ENCODE measurements at places on chromosomes 13 and 19. TPM values are rescaled to one million over a fixed set of nuclear protein-coding genes. Genes with fewer than 3 reads are reported as not detected.

- no peaks in the 10 kb centered on the region for H3K27me3 ChIP-seq
- H3K36me3 ChIP-seq: no peaks in the 10 kb centered on the region
- no peaks in the 10 kb centered on the region for H3K4me1 ChIP-seq
- no peak overlapping the region for H3K27ac ChIP-seq
These were observed 413.4 kb upstream of the PCDH9 start for GRCh38 chr13:67643516-67644055.

- H3K4me1 ChIP-seq: no peaks in the 10 kb centered on the region
- H3K27me3 ChIP-seq: no peaks in the 10 kb centered on the region
- no peak for DNase-seq
- H3K36me3 ChIP-seq: no peaks in the 10 kb centered on the region
- no peak overlapping the region for H3K4me3 ChIP-seq
These were observed 41.3 kb downstream of the DPF1 start for GRCh38 chr19:38182536-38183210.

- H3K4me1 ChIP-seq: no peaks in the 10 kb centered on the region
- no peaks in the 10 kb centered on the region for H3K36me3 ChIP-seq
- no peak overlapping the region for H3K27ac ChIP-seq
- H3K27me3 ChIP-seq: no peaks in the 10 kb centered on the region
- H3K4me3 ChIP-seq: no peak overlapping the region
- no peak for DNase-seq
These were observed 131.7 kb downstream of the UGGT2 start for GRCh38 chr13:95921485-95921884.

GRCh38 chr13:110506396-110506795 is 55.1 kb downstream of the RAB20 start:
- no peak for DNase-seq
- peak overlapping the region; percentile 51 for H3K27ac ChIP-seq
- H3K36me3 ChIP-seq: no peaks in the 10 kb centered on the region

DNA sequence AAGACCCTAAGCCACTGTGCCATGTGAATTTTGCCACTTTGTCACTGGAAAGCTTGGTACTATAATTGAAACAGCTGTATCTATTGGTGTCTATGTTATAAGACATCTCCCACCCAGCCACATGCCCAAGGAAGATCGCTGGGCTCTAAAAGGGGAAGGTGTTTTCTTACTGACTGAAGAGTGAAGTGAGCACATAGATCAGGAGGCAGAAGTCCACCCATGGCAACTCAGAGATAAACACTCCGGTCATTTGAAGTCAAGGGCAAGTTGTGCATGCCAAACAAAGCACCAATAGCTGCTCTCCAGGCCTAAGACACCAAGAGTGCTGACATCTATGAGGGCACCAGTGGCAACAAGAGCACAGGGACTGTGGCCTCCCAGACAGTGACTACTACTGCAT is 153.8 kb downstream of the KCTD12 start:
- no peak overlapping the region for H3K4me3 ChIP-seq
- no peak for DNase-seq
- no peaks in the 10 kb centered on the region for H3K4me1 ChIP-seq
- H3K36me3 ChIP-seq: no peaks in the 10 kb centered on the region
- no peaks in the 10 kb centered on the region for H3K27me3 ChIP-seq

DNA sequence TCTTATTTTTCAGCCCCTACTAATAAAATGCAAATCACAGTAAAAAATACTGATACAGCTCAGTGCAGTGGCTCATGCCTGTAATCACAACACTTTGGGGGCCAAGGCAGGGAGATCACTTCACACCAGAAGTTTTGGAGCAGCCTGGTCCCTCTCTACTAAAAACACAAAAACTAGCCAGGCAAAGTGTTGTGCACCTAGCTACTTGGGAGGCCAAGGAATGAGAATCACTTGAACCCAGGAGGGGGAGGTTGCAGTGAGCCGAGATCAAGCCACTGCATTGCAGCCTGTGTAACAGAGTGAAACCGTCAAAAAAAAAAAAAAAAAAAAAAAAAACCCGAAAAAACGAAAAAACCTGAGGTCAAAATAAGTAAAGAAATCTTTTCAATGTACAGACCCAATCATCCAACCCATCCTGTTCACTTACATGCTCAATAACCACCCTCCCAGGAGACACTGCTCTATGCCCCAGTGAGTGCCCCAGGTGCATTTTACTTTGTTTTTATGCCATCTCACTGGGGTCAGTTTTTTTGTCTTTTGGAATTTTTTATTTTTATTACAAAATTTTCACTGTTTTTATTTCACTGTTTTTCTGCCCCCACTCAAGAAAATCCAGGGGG is 107.0 kb downstream of the ZNF486 start:
- no peaks in the 10 kb centered on the region for H3K36me3 ChIP-seq
- DNase-seq: no peak
- no peak overlapping the region for H3K27ac ChIP-seq
- H3K27me3 ChIP-seq: no peaks in the 10 kb centered on the region
- no peaks in the 10 kb centered on the region for H3K4me1 ChIP-seq
- no peak overlapping the region for H3K4me3 ChIP-seq

- peaks cover 24% of the 10 kb centered on the region for H3K4me1 ChIP-seq
- H3K27ac ChIP-seq: no peak overlapping the region
- no peaks in the 10 kb centered on the region for H3K36me3 ChIP-seq
- no peak overlapping the region for H3K4me3 ChIP-seq
- H3K27me3 ChIP-seq: no peaks in the 10 kb centered on the region
These were observed 151.6 kb downstream of the ZIC5 start for GRCh38 chr13:99819967-99820366.

DNA sequence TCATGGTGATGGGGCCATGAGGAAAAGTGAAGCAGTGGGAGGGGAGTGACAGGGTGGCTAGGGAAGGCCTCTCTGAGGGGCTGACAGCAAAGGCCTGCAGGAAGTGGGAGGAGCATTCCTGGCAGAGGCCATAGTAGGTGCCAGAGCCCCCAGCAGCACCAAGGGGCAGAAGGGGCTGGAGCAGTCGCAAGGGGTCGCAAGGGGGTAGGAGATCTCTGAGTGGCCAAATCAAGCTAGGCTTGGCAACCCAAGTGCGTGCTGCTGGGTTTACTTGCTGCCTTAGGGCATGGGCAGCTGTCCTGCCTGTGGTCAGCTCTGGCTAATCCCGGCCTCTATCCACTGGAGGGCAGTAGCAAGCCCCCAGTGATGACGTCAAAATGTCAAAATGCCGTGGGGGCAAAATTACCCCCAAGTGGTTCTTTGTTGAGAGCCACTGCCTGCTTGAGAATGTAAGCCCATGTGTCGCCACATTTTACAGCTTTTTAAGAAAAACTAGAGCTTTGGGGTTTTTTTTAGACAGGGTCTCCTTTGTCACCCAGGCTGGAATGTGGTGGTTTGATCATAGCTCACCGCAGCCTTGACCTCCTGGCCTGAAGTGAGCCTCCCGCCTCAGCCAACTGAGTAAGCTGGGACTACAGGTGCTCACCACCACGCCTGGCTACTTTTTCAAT is 11.8 kb downstream of the CCDC97 start:
- no peak for DNase-seq
- H3K36me3 ChIP-seq: peaks cover 26% of the 10 kb centered on the region
- no peaks in the 10 kb centered on the region for H3K27me3 ChIP-seq
- H3K4me1 ChIP-seq: peaks cover 22% of the 10 kb centered on the region
- no peak overlapping the region for H3K4me3 ChIP-seq

- no peaks in the 10 kb centered on the region for H3K36me3 ChIP-seq
- H3K4me1 ChIP-seq: no peaks in the 10 kb centered on the region
- no peak overlapping the region for H3K4me3 ChIP-seq
- H3K27me3 ChIP-seq: no peaks in the 10 kb centered on the region
- no peak for DNase-seq
- no peak overlapping the region for H3K27ac ChIP-seq
These were observed 316.0 kb downstream of the FOXO1 start for GRCh38 chr13:40350283-40350992.

- H3K36me3 ChIP-seq: peaks cover 7% of the 10 kb centered on the region
- no peaks in the 10 kb centered on the region for H3K4me1 ChIP-seq
- no peak overlapping the region for H3K4me3 ChIP-seq
- DNase-seq: no peak
- no peak overlapping the region for H3K27ac ChIP-seq
These were observed 19.4 kb downstream of the BRCA2 start for GRCh38 chr13:32334671-32335070.

DNA sequence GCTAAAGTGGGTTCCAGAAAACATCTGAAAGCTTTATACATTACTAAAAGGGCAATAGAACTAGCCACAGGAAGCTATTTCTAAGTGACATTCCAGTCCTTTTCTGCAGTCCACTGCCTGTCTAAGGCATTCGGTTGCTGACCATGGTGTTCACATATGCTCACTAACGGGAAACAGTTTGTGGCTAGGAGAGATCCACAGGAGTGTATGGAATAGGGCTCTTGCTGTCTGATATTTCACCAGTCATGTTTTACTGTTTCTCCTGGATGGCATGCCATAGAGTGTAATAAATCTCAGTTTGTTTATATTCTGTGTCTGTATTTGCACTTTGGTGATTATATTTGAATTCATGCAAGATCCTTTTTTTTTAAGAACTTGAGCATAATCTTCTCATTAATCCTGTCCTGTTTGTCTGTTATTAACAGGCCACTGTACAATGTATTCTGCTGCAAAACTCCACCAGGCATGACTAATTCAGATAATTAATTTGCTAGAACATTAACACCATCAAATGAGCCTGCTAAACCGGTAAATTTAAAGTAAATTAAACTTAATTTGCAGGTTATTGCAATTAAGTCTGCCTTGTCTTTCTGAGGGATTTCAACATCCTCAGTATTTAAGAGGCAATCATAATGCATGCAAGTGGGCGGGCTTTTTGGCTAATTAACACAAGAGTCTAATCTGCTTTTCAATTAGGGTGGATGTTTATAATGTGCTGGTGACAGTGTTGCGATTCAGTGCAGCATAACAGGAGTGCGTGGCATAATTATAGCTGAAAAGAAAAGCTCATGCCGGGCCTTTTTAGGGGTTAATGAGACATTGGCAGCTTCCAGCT is 201.3 kb downstream of the POU4F1 start:
- H3K36me3 ChIP-seq: no peaks in the 10 kb centered on the region
- no peaks in the 10 kb centered on the region for H3K4me1 ChIP-seq

DNA sequence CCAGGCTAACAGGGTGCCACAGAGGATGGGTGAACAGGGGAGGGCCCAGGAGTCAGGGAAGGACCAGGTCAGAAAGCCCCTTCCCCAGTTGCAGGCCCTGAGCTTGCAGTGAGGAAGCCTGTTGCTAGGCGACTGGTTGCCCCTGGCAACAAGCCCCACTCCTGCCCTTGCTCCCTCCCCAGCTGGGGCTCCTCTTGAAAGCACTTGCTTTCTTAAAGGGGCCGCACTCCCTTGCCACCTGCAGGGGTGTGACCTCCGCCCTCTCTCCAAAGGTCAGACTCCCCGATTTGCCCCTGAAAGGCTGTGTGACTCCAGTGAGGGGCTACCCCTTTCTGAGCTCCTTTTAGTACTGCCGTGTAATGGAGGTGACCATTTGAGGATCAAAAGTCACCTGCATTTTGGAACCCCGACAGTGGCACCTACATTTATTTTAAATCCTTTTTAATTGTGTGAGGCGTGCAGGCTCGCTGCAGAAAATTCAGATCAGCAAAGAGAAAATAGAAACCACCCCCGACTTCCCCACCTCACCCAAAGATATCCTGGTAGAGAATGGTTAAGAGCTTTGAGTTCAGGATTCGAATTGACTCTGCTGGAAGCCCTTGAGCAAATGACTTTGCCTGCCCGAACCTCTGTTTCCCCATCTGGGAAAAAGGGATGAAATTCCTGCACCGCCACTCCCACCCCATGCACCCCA is 4.8 kb downstream of the FCHO1 start:
- H3K27ac ChIP-seq: no peak overlapping the region
- H3K4me1 ChIP-seq: peaks cover 32% of the 10 kb centered on the region
- H3K27me3 ChIP-seq: no peaks in the 10 kb centered on the region
- no peaks in the 10 kb centered on the region for H3K36me3 ChIP-seq
- H3K4me3 ChIP-seq: no peak overlapping the region

DNA sequence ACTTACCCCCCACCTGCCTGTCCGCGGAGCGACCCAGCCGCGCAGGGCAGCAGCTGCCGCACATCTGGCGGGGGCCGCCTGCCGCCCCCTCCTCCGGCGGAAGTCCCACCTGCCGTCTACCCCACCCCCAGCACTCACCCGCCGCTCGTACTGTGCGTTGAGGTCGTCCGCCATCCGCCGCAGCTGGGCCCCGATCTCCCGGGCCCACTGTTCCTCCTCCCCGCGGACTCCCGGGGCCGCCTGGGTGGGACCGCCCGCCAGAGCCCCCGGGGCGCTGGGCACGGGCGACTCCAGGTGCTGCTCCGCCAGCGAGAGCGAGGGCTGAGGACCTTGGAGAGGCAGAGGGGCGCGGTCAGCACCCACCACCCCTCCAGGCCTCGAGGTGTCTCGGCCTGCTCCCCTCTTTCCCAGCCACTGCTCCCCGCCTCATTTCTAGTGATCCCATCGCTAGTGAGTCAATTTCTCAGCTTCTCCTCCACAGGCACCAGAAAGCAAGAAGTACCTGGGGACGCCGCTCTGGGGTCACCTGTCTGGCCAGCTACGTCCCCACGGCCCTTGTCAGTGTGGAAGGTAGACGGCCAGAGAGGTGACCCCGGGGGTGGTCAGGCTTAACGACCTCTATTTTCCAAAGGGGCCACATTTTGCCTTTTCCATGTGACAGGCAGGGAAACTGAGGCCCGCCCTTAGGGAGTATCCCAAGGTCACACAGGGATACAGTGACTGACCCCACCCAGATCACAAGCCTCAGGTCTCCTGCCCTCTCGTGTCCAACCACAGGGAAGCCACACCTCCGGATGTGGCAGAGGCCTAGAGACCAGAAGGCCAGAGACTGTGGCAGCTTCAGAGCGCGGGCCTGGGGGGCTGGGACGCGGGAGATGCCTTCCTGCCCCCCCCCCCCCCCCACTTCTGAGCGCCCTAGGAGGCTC is 4.3 kb downstream of the BBC3 start:
- peak overlapping the region; percentile 94 for H3K27ac ChIP-seq
- DNase-seq: peak; percentile 32
- peaks cover 41% of the 10 kb centered on the region for H3K4me1 ChIP-seq

DNA sequence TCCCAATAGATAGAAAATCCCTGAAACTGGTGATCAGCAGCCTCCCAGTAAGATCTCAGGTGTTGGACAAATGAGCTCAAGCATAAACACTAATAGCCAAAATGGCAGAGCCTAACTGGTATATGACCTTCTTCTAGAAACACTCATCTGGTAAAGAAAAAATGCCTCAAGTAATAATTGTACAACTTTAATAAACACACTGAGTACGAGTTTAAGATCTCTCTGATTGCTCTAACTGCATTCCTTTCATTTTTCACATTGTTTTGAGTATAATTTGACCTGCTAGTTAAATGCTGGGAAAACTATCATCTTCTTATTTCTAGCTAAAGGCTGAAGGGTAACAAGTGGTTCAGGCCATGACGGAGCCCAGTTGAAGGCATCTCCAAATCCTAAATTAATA is 2009.5 kb upstream of the PCDH20 start:
- no peaks in the 10 kb centered on the region for H3K36me3 ChIP-seq
- H3K27ac ChIP-seq: no peak overlapping the region
- H3K4me3 ChIP-seq: no peak overlapping the region
- no peaks in the 10 kb centered on the region for H3K27me3 ChIP-seq
- DNase-seq: no peak

DNA sequence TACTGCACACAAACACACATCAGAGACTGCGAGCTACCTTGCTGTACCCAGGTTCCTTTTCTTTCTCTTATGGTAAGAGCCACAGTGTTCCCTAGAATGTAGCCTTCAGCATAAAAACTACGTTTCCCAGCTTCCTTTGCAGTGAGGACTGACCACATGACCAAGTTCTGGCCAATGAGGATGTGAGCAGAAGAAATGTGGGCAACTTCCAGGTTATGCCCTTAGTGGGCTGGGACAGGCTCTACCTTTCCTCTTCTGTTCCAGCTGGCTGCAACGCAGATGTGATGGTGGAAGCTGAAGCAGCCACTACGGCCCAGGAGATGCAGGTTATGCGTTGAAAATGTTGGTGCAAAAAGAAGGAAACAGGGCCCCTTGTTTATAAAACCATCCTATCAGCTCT is 27.5 kb downstream of the VRK3 start:
- H3K27me3 ChIP-seq: no peaks in the 10 kb centered on the region
- H3K4me1 ChIP-seq: no peaks in the 10 kb centered on the region
- H3K27ac ChIP-seq: no peak overlapping the region

ZNF564 gene
- 7.4 TPM for total RNA-seq

ADGRE2 gene
- total RNA-seq: 0.44 TPM

FCAR gene
- not detected for total RNA-seq

ZNF536 gene
- not detected for total RNA-seq
